ENCODE measurements at places on chromosomes 4 and X. TPM values are rescaled to one million over a fixed set of nuclear protein-coding genes. Genes with fewer than 3 reads are reported as not detected.

DNA sequence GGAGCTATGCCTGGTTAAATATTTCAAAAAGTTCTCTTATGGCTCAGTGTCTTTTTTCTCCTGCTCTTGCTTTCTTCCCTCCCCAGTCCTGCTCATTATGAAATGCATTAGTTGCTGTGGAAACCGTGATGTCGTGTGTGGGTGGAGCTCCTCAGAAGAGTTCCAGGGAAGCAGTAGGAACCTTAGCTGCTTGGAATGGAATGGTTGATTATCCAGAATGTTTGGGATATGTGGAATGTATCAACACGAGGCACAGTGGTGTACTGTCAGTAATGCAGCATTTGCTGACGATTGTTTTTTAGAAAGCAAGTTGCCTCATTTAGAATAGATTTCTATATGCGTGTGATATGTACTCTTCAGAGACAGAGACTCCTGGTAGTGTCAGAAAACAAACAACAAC, 333.2 kb downstream of the ARHGAP10 start:
- no peak overlapping the region for H3K4me3 ChIP-seq
- H3K27ac ChIP-seq, result no peak overlapping the region
- no peaks in the 10 kb centered on the region for H3K27me3 ChIP-seq
- peaks cover 6% of the 10 kb centered on the region for H3K36me3 ChIP-seq
- no peak for DNase-seq
- peaks cover 12% of the 10 kb centered on the region for H3K4me1 ChIP-seq

DNA sequence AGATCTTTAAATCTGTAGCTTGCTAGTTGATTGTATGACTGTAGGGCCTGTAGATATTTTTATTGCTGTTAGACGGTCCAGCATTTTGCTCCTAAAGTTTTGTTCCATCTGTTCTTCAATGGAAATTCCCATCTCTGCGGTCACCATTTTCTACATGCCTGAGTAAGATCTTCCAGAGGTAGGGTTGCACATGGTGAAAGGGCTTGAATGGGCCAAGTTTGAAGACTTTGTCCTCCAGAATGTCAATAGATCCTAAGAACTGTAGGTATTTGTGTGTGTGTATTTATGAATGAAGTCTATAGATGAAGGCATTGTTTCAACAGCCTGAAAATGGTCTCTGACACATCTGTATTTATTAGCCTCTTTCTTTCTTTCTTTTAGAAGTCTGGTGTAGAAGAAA, 22.3 kb upstream of the TAPT1 start:
- H3K27me3 ChIP-seq, result no peaks in the 10 kb centered on the region
- H3K4me3 ChIP-seq, result no peak overlapping the region
- no peaks in the 10 kb centered on the region for H3K4me1 ChIP-seq
- no peak for DNase-seq
- no peaks in the 10 kb centered on the region for H3K36me3 ChIP-seq

DNA sequence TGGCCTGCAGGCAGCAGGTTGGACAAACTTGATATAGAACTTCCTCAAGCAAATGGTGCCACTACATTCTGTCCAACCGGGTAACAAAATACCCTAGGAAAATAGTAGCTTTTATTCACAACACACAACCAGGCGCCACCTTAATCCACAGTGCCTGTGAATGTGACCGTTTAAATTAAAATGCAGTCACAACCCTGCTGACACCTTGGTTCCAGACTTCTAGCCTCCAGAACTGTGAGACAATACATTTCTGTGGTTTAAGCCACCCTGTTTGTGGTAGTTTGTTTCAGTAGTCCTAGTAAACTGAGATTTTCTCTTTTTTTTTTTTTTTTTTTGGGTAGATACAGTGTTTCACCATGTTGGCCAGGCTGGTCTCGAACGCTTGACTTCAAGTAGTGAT, 575.8 kb downstream of the PACRGL start:
- no peak overlapping the region for H3K4me3 ChIP-seq
- no peak for DNase-seq
- H3K4me1 ChIP-seq, result no peaks in the 10 kb centered on the region
- H3K36me3 ChIP-seq, result no peaks in the 10 kb centered on the region
- no peak overlapping the region for H3K27ac ChIP-seq
- H3K27me3 ChIP-seq, result no peaks in the 10 kb centered on the region

DNA sequence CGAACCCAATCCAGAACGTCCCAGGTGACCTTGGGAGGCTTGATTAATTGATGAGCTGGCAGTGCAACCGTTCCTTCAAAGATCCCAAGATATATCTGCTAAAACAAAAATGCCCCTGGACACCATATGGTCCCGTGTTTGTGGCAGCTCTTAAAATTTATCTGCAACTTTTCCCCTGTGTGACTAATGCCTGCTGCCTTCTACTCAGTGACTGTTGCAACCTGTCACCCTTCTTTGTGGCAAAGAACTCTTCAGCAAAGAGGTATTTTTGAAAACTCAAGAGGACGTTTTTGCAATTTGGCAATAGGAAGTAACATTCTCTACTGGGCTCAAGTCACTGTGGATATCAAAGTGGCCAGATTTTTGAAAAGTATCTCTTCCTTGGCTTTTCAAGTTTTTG, 75.8 kb upstream of the SOD3 start:
- H3K4me3 ChIP-seq, result no peak overlapping the region
- DNase-seq, result no peak
- H3K27ac ChIP-seq, result no peak overlapping the region
- no peaks in the 10 kb centered on the region for H3K27me3 ChIP-seq

GRCh38 chr4:182179105-182179504, 64.1 kb upstream of the TENM3 start:
- no peaks in the 10 kb centered on the region for H3K4me1 ChIP-seq
- H3K27me3 ChIP-seq, result no peaks in the 10 kb centered on the region
- no peak for DNase-seq
- no peak overlapping the region for H3K27ac ChIP-seq
- no peak overlapping the region for H3K4me3 ChIP-seq

DNA sequence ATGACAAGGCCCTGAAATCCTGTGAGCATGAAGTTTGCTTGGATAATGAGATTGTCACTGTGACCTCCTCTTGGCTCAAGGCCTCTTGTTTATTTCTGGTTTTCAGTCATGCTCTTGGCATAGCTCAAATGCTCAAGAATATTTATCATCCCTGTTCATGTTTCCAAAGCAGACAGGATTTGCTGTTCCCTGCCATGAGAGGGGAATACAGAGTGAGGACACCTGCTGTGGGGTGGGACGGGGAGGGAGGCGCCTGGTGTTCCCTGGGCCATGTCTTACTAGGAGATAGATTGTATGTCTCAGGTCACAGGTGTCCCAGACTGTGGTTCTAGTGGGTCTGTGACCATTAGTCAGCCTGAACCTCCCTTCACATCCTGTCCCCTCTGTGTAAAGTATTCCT, 34.9 kb upstream of the SH3RF1 start:
- peak; percentile 12 for DNase-seq
- no peak overlapping the region for H3K4me3 ChIP-seq
- H3K27ac ChIP-seq, result peak overlapping the region; percentile 36
- no peaks in the 10 kb centered on the region for H3K4me1 ChIP-seq

DNA sequence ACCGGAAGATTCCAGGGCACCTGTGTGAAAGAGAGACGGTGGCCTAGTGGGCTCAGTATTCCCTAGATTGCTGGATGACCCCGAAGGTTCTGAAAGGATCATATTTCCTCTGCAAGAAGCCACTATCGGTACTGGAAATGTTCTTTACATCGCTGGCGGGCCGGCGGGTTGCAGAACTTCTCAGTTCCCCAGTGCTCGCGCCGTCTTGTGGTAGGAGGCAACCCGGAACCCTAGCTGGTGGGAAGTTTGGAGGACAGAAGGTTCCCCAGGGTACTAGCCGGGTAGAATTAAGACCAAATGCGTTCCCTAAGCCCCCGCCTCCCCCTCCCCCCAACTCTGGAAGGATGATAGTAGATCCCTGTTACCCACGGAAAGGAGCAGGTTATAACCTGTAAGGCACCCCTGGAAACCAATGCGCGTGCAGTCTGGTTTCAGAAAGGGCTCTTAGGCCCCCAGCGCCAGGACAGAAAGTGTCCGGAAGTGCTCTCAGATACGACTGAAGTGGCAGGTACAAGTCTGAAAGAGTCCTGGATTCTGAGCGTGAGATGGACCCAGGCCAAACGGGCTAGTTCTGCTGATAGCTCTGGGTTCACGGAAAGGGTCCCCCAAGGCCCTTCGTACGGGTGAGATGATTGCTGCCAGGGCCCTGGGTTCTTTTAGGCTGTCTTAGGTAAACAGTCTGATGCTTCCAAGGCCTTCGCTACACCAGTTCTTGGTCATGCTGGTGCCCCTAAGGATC, 61.7 kb upstream of the DCAF8L1 start:
- DNase-seq, result no peak
- H3K4me3 ChIP-seq, result no peak overlapping the region
- H3K27ac ChIP-seq, result no peak overlapping the region
- H3K27me3 ChIP-seq, result no peaks in the 10 kb centered on the region
- H3K4me1 ChIP-seq, result no peaks in the 10 kb centered on the region
- H3K36me3 ChIP-seq, result no peaks in the 10 kb centered on the region

DNA sequence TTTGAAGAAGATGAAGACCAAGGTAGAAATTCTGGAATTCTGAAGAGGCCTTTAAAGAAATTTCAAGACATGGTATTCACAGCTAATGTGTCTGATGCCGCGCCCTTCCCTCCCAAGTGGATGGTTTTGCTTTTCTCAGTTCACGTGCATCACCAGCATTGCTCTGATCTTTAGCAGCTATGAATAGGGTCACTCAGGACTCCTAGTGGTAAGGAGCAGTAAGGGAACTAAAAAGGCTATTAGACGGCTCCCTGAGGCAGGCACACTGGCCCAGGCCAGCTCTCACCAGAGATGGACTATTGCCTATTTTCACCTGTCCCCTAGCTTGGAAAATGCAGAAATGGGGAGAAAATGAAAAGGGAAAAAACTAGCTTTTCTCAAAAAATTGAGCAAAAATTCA, 447.5 kb upstream of the RASGEF1B start:
- no peaks in the 10 kb centered on the region for H3K27me3 ChIP-seq
- no peak overlapping the region for H3K4me3 ChIP-seq
- no peaks in the 10 kb centered on the region for H3K36me3 ChIP-seq

DNA sequence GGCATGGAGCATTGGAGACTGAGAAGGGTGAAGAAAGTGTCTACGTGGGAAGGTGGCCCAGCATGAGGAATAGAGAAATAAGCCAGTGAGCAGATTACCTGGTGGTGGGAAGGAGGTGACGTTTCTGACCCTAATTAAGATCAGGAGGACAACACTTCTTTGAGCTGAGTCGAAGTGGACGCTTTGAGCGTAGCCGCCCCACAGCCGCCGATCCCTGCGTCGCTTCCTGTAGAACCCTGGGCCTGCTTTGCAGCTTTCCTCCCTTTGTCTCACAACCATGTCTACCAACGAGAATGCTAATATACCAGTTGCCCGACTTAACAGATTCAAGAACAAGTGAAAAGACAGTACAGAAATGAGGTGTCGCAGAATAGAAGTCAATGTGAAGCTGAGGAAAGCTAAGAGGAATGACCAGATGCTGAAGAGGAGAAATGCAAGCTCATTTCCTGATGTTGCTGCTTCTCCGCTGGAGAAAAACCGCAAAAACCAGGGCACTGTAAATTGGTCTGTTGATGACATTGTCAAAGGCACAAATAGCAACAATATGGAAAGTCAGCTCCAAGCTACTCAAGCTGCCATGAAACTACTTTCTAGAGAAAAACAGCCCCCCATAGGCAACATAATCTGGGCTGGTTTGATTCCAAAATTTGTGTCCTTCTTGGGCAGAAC, 6.4 kb upstream of the ANTXR2 start:
- no peak overlapping the region for H3K27ac ChIP-seq
- no peak overlapping the region for H3K4me3 ChIP-seq
- no peaks in the 10 kb centered on the region for H3K27me3 ChIP-seq
- no peaks in the 10 kb centered on the region for H3K36me3 ChIP-seq
- no peaks in the 10 kb centered on the region for H3K4me1 ChIP-seq
- DNase-seq, result no peak

The TLR1 gene
- 8.5 TPM for total RNA-seq

The USP17L12 gene
- total RNA-seq, result not detected

The ZNF732 gene
- not detected for total RNA-seq

The IDS gene
- total RNA-seq, result 76.8 TPM

The ENPP6 gene
- not detected for total RNA-seq
